H1 (cell line): ENCODE measurements at places on chromosomes 7 and 10.

- no peak for DNase-seq
Observed at GRCh38 chr10:26690731-26691475, 6.6 kb upstream of the PDSS1 start.

DNA sequence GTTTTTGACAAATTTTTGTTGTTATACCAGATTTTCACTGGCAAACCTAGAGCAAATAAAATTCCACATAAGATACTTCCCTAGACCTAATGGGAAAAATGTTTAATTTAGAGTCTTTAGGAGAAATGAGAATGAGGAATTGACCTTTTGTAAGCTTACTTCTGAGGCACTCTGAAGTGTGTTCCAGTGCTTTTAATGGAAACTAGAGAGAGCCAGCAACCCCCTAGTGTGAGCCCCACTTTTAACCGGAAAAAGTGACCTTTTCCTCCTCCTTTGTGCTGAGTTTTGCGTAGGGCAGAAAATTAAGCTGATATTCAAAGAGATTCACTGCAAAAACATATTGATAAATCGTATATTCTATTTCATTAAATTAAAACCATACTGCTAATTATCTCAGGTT lies 5.2 kb downstream of the IKZF1 start:
- no peak for DNase-seq

GRCh38 chr7:91239171-91239604 lies 25.0 kb upstream of the FZD1 start:
- DNase-seq = no peak

- DNase-seq = no peak
Observed at GRCh38 chr10:111084366-111085255, 7.8 kb downstream of the ADRA2A start.

- DNase-seq = no peak
Observed at GRCh38 chr7:2540133-2540532, 15.2 kb downstream of the BRAT1 start.

- no peak for DNase-seq
Observed at GRCh38 chr10:62934258-62934657, 118.1 kb upstream of the EGR2 start.
